ENCODE measurements at places on chromosomes 1 and 21.
A peak's percentile ranks its signal among the peaks of the same experiment; 100 is the strongest.

DNA sequence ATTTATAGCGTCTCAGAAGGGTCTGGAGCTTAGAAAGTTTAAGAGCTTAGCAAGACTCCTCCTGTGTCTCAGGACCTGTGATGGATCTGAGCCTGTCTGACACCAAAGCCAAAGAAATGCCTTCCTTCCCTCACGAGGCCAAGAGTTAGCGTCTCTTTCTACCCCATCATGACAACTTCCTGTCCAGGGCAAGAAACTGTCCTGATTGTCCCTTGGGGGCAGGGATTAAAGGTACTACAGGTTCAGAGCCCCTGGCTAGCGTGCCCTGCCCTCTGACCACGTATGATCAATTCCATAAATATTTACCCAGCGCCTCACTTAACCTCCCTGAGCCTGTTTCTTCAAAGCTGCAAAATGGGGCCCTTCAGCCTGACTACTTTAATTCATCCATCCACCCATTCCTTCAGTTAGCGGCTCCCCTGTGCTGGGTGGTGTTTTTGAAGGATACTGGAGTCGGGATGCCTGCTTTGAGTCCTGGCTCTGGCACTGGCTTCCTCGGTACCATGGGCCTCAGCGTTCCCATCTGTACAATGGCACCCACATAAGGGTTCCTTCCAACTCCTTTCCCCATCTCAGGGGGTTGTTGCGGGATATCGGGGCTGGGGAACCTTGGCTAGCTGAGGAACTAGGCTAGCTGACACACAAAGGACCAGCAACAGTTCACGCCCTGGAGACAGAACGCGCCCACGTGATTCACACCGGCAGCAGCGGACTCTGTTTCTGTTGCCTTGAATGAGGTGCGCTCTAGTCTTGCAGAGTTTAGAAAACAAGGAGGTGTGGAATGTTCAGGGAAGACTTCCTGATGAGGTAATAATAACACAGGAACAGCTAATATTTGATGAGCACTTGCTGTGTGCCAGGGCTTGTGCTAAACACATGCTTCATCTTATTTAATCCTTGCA, 23.0 kb upstream of the EPHA2 start:
- DNase-seq = no peak

DNA sequence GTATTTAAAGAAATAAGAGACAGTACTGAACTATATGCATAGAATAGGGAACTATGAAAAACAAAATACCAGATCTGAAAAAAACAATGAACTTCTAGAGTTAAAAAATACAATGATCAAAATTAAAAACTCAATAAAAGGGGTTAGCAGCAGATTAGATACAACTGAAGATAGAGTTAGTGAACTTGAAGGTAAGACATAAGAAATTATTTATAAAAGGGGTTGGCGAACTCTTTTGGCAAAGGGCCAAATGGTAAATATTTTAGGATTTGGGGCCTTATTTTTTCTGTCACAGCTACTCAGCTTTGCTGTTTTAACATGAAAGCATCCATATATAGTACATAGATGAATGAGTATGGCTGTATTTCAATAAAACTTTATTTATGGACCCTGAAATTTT, 111.4 kb downstream of the ST3GAL3 start:
- no peak for DNase-seq

DNA sequence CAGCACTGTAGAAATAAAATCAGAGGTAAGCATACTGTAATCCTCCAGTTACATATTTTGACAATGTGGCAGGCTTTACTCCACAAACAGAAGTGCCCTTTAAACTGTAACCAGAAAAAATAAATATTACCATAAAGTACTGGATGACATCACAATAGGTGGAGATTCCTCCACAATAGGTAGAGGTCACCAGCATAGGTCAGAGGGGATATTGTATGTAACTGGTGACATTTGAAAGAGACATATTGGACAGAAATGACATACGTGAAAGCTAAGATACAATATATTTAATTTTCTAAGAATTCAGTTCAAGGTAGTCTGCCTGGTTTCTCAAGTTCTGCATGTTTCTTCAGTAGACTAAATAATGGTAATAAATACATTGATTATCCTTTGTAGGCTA, at the start of gene ASB17:
Gene ASB17 (minus strand): TSS at position 101 of the 400 bp plus-strand sequence. CDS start 113 bp downstream, outside the sequence.
- DNase-seq = no peak

- DNase-seq = no peak
These were observed 15.6 kb downstream of the PLXNA2 start for GRCh38 chr1:208228550-208228949.

- no peak for DNase-seq
These were observed 80.7 kb downstream of the SMYD2 start for GRCh38 chr1:214361636-214362035.

GRCh38 chr1:238281418-238281817, 390.7 kb upstream of the ZP4 start:
- DNase-seq = no peak

GRCh38 chr1:41243079-41243385, 926 bp upstream of the SCMH1 start:
- DNase-seq = no peak

GRCh38 chr21:34743831-34744230, 75.0 kb downstream of the CLIC6 start:
- DNase-seq = peak; percentile 12

DNA sequence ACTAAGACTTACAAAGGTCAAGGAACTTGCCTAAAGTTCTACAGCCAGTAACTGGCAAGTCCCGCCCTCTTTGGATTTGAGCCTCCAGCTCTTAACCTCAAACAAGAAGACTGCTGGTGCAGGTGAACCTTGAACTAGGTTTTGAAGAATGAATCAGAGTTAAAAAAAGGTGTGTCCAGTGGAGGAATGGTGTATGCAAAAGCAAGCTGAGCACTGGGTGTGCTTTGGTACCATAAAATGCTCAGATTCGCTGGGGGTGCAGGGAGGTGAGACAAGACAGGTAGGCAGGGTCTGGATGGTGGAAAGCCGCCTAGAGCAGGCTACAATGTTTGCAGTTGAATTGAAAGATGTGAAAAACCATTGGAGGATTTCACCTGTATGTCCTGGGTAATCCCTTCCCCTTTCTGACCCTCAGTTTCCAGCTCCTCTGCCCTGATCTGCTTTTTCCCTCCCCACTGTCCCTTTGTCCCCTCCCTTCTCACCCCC, 39.8 kb downstream of the FOXD2 start:
- DNase-seq = no peak

DNA sequence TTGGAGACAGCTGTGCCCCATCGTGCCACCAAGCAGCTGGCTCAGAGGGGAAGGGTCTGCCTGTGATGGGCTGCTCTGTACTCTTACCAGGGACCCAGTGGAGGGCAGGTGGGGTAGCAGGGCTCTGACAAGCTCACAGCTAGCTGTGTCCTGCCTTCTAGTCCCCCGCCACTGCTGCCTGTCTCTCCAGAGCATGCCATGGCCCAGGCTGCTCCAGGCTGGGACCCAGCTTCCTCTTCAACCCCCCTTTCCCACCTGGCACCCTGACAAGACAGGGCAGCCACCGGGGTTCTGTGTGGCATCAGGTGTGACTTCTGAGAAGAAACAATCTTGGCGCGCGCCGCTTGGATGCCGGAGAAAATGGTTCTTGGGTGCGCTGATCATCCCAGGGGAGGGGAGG, 92.3 kb upstream of the ACTL8 start:
- no peak for DNase-seq

- no peak for DNase-seq
These were observed 8.8 kb downstream of the KCND3 start for GRCh38 chr1:111980686-111981085.

- DNase-seq = no peak
These were observed 118.1 kb upstream of the SGIP1 start for GRCh38 chr1:66415866-66416265.

GRCh38 chr1:151259351-151259750, 4.8 kb downstream of the PSMD4 start:
- no peak for DNase-seq

DNA sequence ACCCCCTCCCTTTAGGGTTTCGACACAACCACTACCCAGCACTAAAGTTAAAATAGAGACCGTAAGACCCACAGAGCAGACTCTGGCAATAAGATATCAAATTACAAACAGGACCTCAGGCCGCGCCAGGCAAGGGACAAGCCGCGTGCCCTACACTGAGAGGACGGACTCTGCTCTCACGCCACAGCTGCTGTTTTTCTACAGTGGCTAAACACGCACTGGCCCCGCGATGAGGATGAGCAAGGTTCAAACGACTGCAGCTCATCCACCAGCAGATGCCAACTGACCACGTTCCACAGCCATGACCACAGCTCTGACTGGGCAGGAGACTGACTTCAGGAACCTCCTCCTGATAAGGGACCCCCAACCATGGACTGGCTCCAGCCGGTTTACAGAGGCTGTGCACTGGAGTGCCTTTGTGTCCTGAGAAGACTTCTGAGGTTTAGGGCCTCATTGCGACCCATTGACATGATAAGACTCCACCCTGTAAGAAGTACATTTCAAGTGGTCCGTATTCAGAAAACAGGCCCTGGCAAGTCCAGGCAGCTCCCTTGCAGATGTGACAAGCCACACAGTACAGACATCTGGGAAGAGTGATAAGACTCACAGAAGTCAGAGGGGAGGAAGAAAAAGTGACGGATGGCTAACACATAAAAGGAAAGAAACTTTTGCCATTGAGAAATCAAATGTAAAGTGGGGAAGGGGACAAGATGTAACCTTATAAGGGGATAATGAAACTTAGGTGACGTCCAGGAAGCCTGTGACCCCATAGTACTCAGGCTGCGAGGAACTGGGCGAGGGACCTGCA, 1.5 kb upstream of the KRTAP10-6 start:
- DNase-seq = no peak

DNA sequence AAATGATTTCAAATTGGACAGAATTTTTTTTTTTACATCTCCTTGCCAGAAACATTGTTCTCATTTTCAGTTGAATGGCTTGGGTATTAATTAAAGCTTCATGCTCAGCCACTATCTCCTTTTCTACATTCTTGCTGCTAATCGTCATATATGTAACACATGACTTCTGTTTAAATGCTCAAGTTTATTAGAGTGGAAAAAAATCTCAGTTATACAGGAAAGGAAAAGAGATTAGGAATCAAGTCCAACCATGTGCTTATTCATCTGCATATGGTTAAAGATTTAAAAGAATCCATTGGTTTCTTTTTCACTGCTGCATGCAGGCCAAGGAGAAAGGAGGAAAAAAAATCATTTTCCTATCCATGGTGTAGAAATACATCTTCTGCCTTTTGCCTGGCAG, 47.3 kb upstream of the CNN3 start:
- peak; percentile 79 for DNase-seq

- no peak for DNase-seq
These were observed 36.3 kb upstream of the NFASC start for GRCh38 chr1:204834336-204834735.

DNA sequence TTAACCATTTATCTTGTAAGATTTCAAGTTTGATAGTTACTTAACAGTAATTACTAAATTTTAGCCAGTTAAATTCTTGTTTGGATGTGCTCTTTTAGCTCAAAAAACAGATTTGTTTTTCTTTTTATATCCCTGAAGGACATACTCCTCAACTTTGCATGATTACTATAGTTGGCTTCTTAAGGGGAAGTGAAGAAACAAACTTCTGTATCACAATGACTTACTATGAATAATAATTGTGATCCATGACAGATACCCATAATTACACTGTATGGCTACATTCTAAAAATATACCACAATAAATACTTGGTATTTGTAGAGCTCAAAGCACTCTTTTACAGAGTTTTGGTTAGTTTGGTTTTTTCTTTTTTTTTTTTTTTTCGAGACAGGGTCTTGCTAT, 55.8 kb downstream of the IARS2 start:
- DNase-seq = no peak

GRCh38 chr1:198290089-198290683, 133.4 kb downstream of the NEK7 start:
- no peak for DNase-seq

- DNase-seq = no peak
These were observed 23.6 kb downstream of the KCND3 start for GRCh38 chr1:111965781-111966443.

- DNase-seq = no peak
These were observed 108.8 kb downstream of the SYF2 start for GRCh38 chr1:25123551-25123950.

- DNase-seq = no peak
These were observed 603.5 kb upstream of the NEGR1 start for GRCh38 chr1:72885841-72886240.

- no peak for DNase-seq
These were observed 14.1 kb upstream of the ATP1B1 start for GRCh38 chr1:169092399-169092798.

- DNase-seq = no peak
These were observed 32.5 kb upstream of the SSX2IP start for GRCh38 chr1:84722794-84723193.

DNA sequence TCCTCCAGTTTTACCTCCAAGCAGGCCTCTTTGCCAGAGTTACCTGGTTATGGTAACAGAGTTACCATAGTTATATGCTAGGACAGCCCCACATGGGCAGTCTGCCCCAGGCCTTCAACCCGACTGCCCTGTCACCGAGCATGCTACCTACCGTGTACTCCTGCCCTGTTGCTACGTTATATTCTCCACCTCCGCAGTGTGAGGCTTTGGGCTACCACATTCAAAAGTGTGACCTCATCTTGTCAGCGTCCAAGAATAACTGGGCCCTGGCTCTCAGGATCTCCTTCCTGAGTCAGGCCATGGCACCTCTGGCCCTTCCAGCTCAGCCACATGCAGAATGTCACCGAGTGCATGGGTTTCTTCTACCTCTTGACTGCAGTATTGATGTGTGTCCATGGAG, 8.9 kb downstream of the MAPKAPK2 start:
- DNase-seq = no peak

GRCh38 chr1:42335809-42336518, 929 bp upstream of the FOXJ3 start:
- DNase-seq = no peak

DNA sequence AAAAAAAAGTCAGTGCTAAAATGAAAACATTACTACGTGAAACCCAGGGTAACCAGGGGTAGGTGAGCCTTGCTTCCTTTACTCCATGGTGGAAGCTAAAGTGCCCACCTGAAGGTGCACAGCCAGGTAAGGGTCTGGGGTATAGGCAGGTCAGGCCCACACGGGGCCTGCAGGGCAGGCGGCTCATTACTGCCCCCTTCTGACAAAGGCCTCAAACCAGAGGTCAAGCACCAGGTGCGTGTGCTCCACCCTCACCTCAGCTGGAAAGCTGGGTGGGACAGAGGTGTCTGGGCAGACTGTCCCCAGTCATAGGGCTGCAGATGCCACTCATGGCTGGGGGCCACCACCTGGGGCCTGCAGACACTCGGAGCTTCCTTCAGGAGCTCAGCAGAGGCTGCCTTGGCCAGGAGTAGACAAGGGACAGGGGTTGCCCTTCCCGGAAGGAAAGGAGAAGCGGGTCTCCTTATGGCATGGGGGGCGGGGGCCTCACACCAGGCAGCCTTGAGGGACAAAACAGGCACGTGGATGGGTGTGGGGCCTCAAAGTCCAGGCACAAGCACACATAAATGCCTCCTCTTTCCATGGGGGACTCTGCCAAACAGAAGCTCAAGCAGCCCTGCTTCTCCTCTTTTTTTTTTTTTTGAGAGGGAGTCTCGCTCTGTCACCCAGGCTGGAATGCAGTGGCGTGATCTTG, 36.2 kb downstream of the ACOT7 start:
- no peak for DNase-seq

DNA sequence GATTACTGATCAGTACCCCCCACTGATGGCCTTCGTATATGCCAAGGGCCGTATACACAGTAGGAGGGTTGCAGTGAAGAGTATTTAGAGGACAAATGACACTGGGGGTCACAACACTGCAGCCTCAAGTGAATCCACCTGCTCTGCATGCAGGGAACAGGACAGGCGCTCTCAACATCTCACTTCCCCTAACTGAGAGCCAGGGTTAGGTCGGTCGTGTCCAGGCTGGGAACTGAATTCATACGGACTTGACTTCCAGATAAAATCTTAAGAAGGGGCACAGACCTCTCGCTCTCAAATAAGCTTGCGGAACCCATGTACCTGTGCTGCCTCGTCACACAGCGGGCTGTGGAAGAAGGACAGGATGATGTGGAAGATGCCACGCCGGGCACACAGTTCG, 22.8 kb downstream of the MRAP start:
- no peak for DNase-seq
